NCI-H82 (cell line): ENCODE measurements at places on chromosomes 2 and 18.

DNA sequence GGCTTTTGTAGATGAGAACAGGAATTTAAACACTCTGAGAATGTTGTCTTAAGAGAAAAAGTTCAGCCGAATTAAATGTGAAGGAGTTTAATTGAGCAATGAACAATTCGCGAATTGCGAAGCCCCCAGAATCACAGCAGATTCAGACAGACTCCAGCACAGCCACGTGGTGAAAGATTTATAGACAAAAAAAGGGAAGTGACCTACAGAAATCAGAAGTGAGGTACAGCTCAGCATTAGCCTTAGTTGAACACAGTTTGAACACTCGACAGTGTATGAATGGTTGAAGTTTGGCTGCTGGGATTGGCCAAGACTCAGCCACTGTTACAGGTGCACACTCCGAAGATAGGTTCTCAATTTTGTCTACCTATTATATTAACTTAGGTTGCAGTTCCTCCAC is 264.0 kb upstream of the CHST9 start:
- no peak for DNase-seq

DNA sequence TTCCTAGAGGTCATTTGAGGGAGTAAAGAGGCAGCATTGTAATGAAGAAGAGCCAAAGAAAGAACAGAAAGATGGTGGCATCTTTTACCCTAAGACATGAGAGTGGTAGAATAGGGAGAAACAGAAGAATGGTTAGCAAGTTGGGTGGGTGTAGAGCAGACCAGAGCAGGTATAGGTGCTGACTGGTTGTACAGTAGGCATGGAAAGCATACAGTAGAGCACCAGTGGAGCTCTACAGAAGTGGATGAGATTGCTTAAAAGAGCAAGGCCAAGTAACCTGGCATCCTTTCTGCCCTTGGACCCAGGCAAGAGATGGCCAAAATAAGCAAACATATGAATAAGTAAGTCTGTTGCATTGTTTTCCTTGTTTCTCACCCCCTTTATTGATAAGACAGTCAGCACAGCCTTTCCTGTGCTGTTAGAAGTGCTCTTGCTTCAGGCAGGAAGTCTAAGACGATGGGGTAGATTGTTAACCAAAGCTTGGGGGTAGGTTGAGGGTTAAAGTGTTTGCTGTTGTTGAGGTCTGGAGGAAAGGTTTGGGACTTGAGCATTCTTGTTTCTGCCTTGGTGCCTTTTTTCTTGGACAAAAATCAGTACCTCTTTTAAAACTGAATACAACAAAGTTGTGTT is 76.9 kb downstream of the DIS3L2 start:
- DNase-seq, result no peak

DNA sequence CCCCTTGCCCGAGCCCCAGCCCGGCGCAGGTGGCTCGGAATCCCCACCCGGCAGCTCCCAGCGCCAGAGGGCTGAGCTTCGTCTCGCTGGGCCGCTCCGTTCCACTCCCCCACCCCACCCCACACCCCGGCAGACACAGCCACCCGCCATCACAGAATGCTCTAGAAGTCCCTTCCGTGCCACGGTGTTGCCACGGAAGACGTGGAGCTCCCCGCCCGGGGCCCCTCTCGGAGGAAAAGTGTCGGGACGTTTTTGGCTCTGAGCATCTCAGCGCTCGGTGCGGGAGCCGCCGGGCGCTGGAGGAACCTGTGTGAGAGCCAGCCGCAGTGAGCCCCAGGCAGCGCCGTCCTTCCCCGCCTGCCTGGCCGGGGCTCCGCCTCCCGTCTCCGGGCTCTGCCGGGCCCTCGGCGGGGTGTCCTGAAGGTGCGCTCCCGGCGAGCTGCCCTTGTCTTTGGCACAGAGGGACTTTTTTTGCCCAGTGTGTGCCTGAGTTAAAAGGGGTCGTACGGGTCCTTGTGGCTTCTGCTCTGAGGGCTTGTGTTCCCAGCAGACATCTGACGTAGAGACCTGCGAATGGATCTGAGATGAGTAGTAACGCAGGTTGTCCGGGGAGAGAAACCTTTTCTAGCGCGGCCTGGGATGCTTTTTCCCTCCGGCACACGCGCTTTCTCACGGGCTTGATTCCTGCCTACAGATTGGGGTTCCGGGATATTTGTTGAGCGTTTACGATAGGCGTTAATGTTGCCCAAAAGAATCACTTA is 1.8 kb downstream of the ZCCHC2 start:
- peak; percentile 69 for DNase-seq

- no peak for DNase-seq
Observed at GRCh38 chr2:214310319-214310718, 100.5 kb upstream of the VWC2L start.

- DNase-seq, result no peak
Observed at GRCh38 chr2:69796174-69796573, 33.3 kb upstream of the GMCL1 start.

DNA sequence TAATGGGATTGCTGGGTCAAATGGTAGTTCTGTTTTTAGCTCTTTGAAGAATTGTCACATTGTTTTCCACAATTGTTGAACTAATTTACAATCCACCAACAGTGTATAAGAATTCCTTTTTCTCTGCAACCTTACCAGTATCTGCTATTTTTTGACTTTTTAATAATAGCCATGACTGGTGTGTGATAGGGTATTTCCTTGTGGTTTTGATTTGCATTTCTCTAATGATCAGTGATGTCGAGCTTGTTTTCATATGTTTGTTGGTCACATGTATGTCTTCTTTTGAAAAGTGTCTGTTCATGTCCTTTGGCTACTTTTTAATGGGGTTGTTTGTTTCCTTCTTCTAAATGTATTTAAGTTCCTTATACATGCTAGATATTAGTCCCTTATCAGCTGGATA is 322.3 kb downstream of the CDH2 start:
- no peak for DNase-seq

- peak; percentile 97 for DNase-seq
Observed at GRCh38 chr2:128765811-128766210, 447.1 kb upstream of the HS6ST1 start.

DNA sequence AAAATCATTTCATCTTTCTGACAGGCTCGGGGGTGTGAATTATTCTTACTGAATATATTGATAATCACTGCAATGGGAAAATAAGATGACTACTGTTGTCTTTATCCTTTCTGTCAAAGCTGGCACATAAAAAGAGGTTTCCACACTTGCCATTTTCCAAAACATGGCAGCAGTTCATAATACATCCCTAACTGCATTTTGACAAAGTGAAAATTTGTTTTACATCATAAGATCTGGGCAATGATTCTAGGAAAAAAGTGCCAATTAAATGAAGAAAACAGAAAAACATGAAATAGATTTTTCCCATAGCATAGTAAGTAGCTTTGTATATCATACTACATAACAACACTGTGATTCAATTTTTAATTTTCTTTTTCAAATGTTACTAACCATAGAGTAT is 65.4 kb downstream of the ERBB4 start:
- DNase-seq, result no peak

DNA sequence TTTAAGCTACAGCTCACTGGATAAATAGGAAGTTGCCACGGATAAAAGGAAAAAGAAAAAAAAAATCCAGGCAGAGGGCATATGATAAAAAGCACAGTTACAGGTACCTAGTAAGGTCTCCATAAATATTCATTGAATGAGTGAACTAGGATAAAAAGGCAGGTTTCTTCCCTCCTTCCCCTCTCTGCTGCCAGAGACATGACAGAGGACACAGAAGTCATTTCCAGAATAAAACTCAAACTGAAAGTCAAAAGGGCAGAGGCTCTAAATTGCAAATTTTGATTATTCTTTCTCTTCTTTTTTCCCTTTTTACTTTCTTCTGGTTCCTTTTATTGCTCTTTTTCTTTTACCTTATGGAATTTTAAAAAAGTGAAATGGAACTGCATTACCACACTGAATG is 7.7 kb downstream of the CD302 start:
- no peak for DNase-seq

- DNase-seq, result no peak
Observed at GRCh38 chr2:196434217-196434616, 205.3 kb upstream of the CCDC150 start.

- DNase-seq, result no peak
Observed at GRCh38 chr18:10563886-10564285, 38.1 kb downstream of the NAPG start.
